Fibroblast of skin of abdomen (primary cell): ENCODE measurements at places on chromosomes 5 and 9.

GRCh38 chr5:19584131-19584530 lies 403.9 kb downstream of the CDH18 start:
- DNase-seq, result no peak

DNA sequence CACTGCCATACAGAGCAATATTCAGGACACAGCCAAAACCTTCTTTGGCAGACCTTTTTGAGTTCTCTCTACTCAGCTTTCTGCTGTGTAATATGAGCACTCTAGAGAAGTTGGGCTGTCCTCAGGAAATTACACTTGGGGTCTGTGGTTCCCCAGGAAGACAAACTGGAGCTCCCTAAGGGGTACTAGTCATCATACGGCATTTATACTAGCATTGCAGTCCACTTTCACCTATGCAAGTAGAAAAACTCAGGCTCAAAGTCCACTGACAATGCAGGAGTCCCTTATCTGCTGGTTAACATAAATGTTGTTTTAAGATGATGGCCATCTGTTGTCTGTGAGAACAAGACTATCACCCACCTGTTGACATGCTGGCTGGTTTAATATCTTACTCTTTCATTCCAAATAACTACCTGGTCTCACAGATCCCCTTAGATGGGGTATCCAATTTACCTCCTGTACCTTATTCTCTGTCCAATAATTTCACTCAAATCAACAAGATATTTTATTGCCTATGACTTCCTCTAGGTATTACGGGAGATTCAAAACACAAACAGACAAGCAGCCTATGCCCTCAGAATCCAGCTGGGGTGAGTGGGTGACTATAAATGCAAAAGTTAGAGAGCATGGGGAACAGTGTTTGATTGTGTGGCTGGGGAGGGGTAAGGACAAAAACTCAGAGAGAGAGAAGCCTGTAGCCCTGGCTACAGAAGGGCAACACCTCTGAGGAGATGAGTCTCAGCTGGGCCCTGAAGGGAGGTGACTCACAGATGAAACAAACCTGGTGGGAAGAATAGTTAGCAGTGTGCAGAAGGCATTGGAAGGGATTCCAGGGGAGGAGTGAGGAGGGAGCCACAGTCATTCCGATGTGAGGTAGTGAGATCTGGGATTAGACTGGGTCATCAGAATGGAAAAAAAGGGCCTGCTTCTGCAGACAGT lies 10.2 kb downstream of the DOCK8 start:
- DNase-seq, result no peak

- peak; percentile 80 for DNase-seq
Measured at GRCh38 chr9:110619831-110620230, 40.3 kb upstream of the SVEP1 start.

DNA sequence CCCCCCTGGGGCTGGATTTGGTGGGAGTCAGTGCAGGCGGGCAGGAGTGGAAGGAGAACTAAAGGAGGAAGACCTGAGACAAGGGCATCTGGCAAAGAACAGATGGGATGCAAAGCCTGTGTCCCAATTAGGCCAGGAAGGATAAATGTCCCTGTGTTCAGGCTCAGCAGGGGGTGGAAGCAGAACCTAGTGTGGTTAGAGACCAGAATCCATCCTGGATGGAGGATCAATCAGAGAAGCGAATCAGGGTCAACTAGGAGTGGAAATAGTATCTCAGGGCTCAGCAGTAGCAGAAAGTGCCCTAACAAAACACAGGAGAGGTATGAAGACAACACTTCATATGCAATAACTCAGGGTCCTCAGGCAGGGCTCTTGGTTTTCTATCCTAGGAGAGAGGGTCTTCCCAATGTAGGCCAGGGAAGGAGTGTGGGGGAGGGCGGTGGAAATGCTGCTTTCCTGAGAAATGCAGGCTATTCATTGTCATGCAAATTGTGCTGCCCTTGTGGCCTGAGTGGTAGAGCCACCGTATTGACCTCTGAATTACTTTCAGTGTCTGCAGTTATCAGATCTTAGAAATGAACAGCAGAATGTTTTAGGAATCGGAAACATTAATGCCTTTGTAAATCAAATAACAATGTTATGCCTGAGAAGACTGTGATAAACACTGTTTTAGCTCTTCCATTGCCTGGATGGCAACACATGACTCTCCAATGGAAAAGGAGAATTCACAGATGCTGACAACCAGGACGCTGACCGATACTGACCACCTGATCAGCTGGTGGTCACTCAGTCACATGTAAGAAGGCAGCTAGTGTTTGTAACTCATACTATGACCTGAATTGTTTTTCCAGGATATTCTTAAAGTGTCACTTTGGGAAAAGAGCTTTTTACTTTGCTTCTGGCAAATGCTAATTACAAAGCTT lies 323.6 kb downstream of the SEMA5A start:
- DNase-seq, result no peak
